ENCODE measurements at places on chromosomes 12 and 14.

DNA sequence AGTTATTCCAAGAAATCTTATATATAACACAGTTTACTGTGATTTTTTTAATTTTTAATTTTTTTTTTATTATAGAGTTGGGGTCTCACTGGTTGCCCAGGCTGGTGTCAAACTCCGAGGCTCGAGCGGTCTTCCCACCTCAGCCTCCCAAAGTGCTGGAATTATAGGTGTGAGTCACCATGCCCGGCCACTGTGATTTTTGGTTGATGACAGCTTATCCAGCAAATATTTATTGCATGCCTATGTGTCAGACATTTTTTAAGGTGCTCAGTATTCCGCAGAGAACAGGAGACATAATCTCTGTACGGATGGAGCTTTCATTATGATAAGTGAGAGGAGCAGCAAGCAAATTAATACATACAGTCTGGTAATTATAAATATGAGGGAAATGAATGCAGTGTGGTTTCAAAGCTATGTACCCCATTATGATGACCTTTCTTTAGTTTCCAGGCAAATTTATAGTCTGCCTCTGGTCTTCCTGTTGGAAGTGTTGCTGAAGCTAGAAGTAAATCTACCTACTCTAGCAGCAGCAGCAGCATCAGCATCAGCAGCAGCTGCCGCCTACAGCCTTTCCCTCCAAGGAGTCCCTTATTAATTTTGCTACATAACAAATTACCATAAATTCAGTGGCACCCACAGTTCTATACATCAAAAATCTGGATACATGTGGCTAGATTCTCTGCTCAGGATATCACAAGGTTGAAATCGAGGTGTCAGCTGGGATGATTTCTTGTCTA is 32.3 kb downstream of the FRS2 start:
- DNase-seq: no peak

- no peak for DNase-seq
Measured at GRCh38 chr14:104332634-104333270, 194.4 kb downstream of the KIF26A start.

DNA sequence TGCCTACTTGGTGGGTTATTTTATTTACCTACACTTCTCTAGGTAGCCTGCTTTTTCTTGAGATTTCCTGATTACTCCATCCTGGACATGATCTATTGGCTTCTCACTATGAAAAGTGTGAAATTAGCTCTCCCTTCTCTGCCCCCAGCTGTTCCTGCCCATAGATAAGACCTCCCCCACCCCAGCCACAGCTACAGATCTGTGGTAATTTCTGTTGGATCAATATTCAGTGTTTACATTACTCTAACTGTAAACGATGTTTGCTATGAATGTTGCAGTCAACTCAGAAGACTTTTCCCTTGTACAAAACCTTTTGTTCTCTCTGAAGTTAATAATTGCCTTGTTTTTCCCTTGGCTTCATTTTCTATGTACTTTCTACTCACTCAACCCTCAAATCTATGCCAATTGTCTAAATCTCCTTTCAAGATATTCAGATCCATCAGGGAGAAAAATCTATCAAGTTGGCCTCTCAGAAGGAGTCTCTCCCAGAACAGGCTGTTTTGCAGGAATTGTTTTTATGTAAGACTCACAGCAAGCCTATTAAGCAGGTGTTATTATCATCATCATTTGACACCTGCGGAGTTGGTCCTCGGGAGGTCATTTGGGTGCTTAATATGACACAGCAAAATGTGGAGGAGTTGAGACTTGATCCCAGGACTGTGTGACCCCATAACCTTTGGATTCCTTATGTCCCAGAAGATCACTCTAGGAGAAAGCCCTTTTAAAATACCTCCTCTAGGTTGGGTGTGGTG is 227.4 kb downstream of the SUDS3 start:
- no peak for DNase-seq

GRCh38 chr14:50171895-50172294 is 55.5 kb upstream of the VCPKMT start:
- no peak for DNase-seq

GRCh38 chr12:39161465-39162085 is 256.2 kb upstream of the CPNE8 start:
- DNase-seq: no peak

GRCh38 chr14:22898302-22899090 is 15.5 kb downstream of the REM2 start:
- DNase-seq: no peak

DNA sequence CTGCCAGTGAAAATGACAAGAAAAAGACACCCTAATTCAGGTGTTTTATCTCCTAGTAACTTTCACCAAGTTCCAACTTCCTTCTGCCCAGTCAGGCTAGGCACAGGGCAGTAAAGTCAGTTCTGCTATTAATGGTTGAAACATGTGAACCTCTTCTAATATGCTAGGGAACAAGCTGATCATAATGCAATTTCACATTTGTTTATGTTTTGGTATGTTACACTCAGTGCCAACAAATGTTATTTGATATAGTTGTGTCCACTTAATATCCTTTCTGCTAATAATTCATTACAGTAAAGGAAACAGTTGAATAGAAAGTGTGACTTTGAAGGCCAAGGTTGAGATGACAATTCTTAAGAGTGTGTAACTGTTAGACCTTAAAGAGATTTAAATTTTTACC is 17.2 kb downstream of the NT5DC3 start:
- DNase-seq: no peak

DNA sequence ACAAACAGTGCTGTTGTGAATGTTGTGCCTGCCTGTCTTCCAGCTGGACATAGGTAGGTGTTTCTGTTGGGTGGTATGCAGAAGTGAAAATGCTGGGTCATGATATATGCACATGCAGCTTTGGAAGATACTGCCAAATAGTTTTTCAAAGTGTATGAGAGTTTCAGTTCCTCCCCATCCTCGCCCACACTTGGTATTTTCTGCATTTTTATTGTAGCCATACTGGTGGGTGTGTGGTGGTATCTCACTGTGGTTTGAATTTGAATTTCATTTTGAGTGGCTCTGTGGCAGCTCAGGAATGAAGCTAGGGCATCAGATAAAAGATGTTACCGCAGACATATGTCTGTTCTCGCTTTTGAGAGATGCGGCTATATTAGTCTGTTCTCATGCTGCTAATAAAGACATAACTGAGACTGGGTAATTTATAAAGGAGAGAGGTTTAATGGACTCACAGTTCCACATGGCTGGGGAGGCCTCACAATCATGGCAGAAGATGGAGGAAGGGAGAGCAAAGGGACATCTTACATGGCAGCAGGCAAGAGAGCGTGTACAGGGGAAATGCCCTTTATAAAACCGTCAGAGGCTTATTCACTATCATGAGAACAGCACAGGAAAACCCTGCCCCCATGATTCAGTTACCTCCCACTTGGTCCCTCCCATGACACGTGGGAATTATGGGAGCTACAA is 183.1 kb downstream of the CAND1 start:
- no peak for DNase-seq

DNA sequence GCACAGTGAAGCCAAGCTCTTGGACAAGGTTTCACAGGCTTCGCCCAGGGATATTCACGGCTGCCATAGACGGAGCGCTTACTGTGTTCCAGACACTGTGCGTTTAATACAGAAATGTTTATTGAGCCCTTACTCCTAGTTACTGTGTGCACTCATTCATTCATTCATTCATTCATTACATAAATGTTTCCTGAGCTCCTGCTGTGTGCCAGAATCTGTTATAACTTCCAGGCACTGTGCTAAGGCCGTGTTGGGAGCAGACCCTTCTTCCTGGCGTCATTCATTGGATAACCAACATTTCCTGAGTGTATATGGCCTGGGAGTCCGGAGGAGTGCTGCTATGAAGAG is 760 bp upstream of the MED13L start:
- DNase-seq: no peak

DNA sequence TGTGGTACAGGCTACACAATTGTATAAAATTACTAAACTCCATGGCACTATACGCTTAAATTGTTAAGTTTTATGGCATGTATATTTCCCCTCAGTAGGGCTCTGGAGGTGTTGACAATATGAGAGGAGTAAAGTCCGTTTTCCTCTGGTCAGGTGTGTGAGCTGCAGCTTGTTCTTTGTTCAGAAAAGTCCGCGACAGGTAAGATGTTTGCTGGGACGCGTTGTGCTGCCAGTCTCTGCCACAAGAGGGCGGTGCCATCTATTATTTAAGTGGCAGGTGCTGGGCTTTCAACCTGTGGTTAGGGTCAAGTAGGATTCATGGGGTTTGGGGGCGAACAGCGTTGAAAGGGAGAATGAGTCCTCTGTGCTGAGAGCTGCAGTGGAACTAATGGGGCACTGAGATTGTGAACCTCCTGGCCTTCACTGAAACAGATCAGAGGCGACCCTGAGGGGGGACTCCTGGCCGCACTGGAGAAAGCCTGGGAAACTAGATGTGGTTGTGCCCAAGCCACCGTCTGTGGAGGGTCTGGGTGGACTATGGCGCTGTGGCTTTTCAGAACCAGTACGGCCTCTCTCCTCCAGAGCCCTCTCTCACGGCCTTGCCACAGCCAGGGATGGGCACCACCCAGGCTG is 179.0 kb downstream of the SLC15A4 start:
- no peak for DNase-seq

- DNase-seq: no peak
Measured at GRCh38 chr12:6816598-6816997, 5.0 kb upstream of the GPR162 start.

DNA sequence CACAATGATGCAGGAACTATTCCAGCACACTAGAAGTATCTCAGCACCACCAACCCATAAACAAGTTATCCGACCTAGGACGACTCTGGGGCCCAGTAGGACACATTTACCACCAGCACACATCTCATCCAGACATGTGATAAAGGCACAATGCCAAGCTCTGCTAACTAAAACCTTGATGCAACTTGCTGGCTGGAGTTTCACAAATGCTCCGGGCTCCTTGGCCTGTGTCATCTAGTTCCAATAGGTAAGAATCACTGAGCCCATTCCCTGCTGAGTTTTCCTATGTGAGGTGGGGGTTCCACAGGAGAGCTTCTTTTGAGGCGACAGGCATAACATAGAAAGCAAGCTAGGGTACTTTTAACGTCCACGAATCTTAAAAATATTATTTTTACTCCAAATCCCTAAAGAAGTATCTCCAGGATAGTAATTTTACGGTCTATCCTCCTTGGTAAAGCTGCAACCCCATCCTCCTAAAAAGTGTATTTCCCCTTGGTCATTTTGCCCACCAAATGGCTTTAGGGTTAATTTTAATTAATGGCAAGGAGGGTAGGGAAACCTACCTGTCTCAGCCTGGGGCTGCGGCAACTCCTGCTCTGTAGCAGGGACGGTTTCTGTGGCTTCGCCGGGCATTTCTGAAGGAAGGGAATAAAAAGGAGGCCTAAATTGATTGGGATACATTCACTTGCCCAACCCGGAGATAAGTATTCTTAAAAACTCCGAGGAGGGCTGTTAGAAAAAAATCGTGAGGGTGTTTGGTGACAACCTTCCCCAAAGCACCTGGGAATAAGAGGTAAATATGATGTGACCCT is 1.0 kb downstream of the NACA start:
- no peak for DNase-seq

GRCh38 chr14:65789363-65789762 is 376.8 kb downstream of the FUT8 start:
- DNase-seq: no peak

- peak; percentile 47 for DNase-seq
Measured at GRCh38 chr12:94262228-94263010, 114.0 kb downstream of the PLXNC1 start.

GRCh38 chr12:89781156-89781555 is 72.5 kb upstream of the ATP2B1 start:
- DNase-seq: no peak

DNA sequence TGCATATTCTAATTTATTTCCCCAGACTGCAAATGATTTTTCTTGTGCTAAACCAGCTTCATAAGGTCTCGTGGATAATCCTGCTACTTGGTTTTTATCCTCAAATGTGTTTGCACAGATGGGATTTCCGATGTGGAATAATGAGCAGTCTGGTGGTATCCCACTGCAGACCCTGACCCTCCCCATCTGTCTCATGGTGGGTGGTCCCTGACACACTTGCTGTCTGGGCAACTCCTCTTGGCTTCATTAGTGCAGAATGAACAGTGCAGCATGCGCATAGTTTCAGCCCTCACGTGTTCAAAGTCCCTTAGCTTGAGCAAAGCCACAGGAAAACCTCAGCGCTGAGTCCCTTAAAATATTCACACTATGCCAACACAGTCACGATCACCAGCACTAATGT is 996.5 kb downstream of the AACS start:
- no peak for DNase-seq

- DNase-seq: no peak
Measured at GRCh38 chr12:59329462-59329861, 266.4 kb upstream of the SLC16A7 start.

- no peak for DNase-seq
Measured at GRCh38 chr12:89655841-89656240, 52.8 kb downstream of the ATP2B1 start.

- no peak for DNase-seq
Measured at GRCh38 chr14:21097636-21098075, 799 bp downstream of the ZNF219 start.

GRCh38 chr12:109961612-109962011 is 34.6 kb downstream of the GIT2 start:
- DNase-seq: no peak

GRCh38 chr12:107029081-107029480 is 42.1 kb upstream of the MTERF2 start:
- DNase-seq: no peak

DNA sequence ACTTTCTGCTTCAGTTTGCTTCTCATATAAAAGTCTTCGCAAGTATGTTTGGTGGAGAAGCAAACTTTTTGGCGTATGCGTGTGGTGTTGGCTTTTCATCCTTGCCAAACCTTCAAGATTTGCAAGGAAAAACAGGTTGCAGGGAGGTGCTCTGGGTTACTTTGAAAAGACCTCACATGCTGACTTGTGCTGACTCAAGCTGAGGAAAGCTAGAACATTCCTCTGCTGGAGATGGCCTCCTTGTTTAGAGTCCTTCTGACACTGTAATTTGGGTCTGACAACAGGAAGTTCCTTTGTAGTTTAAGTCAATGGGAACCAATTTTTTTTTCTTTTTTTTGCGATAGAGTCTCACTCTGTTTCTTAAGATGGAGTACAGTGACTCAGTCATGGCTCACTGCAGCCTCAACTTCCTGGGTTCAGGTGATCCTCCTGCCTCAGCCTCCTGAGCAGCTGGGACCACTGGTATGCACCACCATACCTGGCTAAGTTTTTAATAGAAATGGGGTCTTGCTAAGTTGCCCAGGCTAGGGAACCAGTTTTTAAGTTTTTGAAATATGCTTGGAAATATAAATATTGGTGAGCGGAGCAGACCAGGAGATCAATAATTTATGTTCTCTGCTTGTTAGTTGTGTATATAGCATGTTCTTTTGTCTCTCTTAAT is 2.6 kb upstream of the ACACB start:
- no peak for DNase-seq

DNA sequence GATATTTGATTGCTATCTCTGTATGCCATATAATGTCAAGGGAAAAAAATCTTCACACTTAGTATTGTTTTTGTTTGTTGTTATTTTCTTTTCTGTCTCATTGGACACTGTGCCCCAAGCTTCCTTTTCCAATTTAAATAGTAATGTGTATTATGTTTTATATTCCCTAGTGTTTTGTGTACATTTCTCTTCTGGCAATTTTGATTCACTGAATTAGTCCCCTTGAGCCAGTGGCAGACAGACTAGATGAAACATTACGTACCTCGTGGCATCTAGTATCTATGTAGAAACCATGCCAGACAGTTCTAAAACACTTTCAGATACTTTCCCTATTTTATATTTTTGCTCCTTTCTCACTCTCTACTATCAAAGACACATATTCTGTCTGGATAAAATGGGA is at the start of gene OR6C1:
TSS of gene OR6C1 (plus strand) at position 301 of the 400 bp plus-strand sequence. CDS start 6,257 bp downstream, outside the sequence.
- no peak for DNase-seq

- no peak for DNase-seq
Measured at GRCh38 chr12:59041241-59042121, 121.2 kb upstream of the LRIG3 start.

- DNase-seq: no peak
Measured at GRCh38 chr12:116549993-116550392, 9.2 kb upstream of the MAP1LC3B2 start.
